Foreskin fibroblast (primary cell): ENCODE measurements at places on chromosomes 7 and 10.

GRCh38 chr7:30276203-30276900 lies 8.0 kb upstream of the ZNRF2 start:
- DNase-seq: peak; percentile 35

- peak; percentile 79 for DNase-seq
Measured at GRCh38 chr7:135744938-135745702, 3.5 kb downstream of the FAM180A start.

DNA sequence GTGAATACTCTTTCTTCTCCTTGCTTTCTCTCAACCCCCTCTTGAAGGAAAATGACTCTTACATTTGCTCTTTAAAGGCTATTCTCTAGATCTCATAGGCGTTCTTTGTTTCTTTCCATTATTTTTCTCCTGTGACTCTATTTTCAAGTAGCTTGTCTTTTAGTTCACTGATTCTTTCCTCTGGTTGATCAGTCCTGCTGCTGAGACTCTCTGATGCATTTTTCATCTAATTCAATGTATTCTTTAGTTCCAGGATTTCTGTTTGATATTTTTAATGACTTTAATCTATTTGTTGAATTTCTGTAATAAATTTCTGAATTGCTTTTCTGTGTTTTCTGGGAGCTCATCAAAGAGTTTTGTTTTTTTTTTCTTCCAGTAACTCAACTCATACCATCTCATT lies 397.7 kb downstream of the CNTNAP2 start:
- DNase-seq: no peak

GRCh38 chr7:37045681-37046179 lies 321.4 kb upstream of the AOAH start:
- no peak for DNase-seq

DNA sequence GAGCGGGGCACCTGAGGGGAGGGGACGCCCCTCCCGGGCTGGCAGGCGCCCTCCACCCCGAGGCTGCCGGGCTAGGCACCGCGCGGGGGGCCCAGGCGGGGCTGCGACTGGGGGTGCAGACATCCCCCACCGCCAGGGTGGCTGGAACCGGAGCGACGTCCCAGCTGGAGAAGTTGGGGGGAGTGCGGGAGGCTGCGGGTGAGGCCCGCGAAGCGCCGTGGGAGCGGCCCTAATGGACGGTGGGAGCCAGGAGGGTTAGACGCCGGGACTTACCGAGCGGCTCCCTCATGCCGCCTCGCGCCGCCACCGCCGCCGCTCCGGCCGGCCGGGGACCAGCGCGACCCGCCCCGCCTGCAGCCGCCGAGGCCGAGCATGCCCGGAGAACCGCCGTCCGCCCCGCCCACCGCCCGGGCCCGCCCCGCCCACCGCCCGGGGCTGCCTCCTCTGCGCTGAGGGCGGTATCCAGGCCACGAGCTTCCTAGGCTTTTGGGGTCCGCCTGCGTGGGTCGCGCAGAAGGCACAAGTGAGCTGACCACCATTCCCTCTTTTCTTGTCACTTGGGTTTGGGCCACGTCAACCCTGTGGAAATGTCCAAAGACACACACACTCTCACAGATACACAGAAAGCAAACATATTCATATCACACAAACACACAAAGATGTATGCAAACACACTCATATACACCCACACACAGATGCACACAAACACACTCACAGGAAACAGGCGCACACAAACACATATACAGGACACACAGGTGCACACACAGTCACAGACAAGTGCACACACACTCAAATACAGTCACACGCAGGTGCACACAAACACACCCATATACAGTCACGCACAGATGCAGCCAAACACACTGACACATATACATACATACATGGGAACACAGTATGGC lies at the start of gene JCAD:
Gene JCAD (minus strand): TSS at position 378 of the 899 bp plus-strand sequence. CDS start 11,774 bp downstream, outside the sequence.
- DNase-seq: peak; percentile 43

DNA sequence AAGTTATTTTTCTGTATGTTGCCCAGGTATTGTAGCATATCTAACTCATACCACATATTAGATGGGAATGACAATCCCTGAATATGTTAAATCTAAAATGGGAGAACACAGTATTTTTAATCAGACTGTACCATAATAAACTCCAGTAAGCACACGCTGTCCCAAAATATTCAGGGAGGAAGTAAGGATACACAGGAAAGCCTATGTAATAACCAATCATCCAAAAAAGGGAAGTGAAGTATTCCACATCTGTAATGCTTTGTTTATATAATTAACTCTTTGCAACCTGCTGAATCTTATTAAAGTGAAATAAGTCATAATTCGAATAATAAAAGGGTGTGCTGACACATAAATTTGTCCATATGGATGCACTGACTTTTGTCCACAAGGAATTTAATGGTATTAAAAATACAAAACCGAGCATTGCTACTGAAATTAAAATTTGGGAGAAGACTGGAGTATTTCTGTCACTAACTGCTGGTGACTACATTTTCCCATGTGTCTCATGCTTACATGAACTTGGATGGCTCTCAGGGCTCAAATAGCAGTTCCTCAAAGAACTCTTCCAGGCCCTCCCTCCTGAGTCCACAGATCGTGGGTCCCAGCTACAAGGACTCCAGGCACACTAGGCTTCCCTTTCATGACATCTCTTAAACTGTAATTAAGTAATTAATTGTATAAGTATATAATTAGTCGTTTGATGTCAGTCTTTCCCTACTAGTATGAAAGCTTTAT lies 120.6 kb downstream of the NEBL start:
- DNase-seq: no peak

DNA sequence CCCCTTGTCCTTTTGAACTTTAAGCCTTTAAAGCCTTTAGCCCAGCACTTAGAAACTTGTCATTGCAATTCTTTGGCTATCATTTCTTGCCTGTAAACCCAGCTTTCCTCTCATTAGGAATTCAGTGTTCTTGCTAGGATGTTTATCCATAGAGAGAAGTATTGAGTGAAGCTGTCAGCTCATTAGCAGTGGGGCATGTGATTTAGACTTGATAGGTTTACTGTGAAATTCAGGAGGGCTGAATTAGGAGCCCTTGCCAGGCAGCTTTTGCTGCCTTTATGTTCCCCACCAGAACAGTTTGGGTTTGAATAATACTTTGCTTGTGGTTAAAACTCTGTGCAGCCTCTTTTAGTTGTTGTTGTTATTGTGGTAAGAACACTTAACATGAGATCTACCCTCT lies 39.5 kb downstream of the LHFPL3 start:
- DNase-seq: no peak

GRCh38 chr7:30284298-30285066 lies at the start of gene ZNRF2:
Gene ZNRF2 (plus strand): TSS chr7:30284597. CDS start chr7:30285358, 761 bp downstream.
- DNase-seq: peak; percentile 96

- DNase-seq: peak; percentile 57
Measured at GRCh38 chr7:142774826-142775225, 4.1 kb downstream of the PRSS2 start.

GRCh38 chr10:30029872-30030256 lies 29.5 kb downstream of the JCAD start:
- DNase-seq: no peak

- DNase-seq: no peak
Measured at GRCh38 chr7:128805225-128805624, 13.5 kb downstream of the CCDC136 start.

DNA sequence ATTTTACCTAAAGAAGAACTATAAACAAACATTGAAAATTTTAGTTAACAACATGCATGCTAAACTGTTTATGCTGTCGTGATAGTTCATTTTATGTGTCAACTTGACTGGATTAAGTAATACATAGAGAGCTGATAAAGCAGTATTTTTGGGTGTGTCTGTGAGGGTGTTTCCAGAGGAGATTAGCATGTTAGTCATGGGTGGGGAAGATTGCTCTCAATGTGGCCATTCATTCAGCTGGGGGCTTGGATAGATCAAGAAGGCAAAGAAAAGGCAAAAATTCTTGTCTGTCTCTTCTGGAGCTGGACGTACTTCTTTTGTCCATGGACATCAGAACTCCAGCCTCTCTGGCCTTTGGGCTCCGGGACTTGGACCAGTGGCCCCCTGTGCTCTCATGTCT lies 172.9 kb upstream of the SEMA3E start:
- DNase-seq: no peak

DNA sequence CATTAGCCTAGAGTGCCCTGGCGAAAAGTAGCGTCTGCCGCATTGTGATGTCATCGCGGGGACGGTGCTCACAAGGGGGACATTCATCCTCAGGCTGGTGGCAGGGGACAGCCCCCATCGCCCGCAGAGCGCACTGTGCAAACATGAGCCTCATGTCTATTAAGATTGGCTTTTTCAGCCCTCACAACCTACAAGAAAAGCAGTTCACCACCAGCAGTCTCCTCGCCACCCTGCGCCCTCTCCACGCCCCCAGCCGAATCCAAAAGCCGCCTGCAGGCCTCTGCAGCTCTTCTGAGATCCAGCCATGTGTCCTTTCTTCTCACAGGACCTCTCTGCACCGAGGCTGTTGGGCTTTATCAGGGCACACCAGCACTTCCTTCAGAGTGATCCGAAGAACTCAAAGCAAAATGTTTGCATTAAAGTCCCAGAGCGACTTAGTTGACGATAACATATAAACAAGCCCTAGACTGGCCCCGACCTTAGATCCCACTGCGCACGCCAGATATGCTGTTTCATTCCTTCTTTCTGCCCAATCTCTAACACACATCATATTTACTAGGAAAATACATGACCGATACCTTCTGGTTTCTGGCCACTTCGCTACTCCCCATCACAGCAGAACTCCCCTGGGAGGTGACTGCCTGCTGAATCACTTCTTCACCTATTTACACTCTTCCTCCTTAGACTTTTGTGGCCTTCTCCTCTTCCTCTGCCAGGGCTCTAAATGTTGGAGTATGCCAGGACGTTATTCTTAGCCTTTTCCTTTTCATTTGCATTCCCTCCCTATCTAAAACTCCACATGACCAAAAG lies 206.0 kb upstream of the SH2B2 start:
- DNase-seq: no peak

- DNase-seq: no peak
Measured at GRCh38 chr10:133131053-133131452, 29.0 kb upstream of the KNDC1 start.

GRCh38 chr7:39321909-39322498 lies 244.2 kb upstream of the YAE1 start:
- DNase-seq: no peak

- DNase-seq: no peak
Measured at GRCh38 chr10:64041989-64042490, 520.8 kb downstream of the REEP3 start.

DNA sequence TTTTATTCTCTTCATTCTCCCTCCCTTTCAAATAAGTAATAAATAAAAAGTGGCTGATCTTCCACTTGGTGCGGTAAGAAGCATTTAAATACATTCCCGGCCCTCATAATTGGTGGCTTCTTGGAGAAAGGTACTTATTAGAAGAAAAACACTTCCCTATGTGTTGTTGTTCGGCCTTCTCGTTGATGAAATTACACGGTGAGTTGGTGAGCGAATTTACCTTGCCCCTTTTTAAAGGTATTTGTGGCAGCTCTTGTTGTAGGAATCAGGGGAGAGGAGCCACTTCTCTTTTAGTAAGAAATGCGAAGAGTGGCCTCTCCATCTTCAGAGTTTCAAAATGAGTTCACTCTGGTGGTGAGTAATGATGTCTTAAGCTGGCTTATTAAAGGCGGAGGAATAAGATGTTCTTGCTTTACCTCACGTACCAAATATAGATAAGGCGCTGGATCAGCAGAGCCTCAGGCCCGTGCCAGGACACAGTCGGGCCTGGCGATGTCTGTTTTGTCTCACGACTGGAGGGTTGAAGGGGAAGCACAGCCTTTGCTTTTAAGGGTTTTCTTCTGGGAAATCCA lies 135.9 kb downstream of the CUX1 start:
- DNase-seq: peak; percentile 77

DNA sequence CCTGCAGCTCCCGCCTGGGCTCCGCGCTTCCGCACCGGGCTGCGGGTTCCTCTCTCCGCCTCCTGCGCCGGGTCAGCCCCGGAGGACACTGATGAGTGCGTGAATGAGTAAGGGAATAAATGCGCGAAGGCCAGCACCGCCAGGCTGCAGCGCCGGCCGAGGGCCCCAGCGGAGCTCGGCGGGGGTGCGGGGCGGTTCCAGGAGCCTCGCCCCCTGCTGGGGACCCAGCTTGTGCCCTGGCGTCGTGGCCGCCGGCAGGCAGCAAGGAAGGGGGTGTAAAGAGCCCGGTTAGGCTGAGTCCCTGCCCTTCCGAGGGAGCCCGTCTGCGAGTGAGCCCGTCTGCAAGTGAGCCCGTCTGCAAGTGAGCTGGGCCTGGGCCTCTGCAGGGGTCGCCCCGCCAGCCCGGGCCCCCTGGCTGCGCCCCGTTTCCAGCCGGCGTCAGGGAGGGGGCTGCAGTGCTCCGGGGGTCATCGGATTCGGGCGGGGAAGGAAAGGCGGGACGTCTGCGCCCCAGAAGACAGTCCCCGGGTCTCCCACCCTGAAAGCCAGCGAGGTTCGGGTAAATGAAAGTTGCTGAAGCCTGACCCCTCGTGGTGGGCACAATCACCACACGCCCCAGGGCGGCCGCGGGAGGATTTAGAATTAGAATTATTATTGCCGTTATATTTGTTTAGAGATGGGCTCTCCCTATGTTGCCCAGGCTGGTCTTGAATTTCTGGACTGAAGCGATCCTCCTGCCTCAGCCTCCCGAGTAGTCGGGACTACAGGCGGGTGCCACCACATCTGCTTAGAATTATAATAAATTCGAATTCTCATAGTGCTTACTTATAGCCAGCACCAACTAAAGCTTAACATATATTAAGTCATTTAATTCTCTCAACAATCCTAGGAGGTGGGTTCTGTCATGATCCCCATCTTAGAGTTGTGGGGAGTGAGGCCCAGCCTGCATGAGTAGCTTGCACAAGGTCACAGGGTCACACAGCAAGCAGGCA lies 8.6 kb upstream of the CRYGN start:
- peak; percentile 83 for DNase-seq

DNA sequence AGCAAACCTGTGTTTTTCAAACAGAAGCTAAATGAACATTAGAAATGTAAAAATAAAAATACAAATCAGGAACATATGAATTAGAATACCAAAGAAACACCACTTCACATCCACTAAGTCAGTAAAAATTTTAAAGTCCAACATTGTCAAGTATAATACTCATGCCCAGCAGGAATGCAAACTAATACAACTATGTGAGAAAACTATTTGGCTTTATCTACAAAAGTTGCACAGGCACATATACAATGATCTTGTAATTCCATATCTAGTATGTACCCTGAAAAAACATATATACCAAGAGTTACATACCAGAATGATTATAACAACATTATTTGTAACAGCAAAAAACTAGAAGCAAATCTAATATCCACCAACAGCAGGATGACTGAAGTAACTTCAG lies 91.1 kb downstream of the RNF32 start:
- no peak for DNase-seq

DNA sequence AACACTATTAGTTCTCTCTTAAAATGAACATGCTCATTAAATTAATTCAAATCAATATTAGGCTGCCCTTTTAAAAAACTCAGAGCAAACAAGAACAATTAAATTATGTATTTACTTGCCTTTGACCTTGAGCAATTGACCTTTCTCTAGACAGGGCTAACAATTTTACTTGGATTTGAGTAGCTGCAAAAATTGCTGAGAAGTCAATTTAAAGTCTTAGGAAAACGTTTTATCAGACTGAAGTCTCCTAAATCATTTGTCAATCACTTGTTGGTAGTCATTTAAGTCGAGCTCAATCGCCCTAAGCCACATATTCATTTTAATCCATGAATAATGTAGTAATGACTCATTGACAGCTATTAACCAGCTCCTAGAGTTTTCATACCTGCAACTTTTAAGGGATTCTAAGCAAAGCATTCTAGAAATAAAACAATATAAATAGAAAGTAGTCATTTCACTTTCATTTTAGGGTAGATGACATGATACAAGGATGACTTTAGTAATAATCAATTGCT lies 84.9 kb upstream of the SEC61G start:
- DNase-seq: no peak
